Smooth muscle cell of the pulmonary artery (primary cell): ENCODE measurements at places on chromosomes 7 and 10. TPM values are rescaled to one million over a fixed set of nuclear protein-coding genes. Genes with fewer than 3 reads are reported as not detected.

TMEM72 gene
- total RNA-seq, result not detected in 2 replicates

UNC5B gene
- 38.6 and 84.2 TPM in 2 replicates for total RNA-seq

CRHR2 gene
- total RNA-seq, result not detected in 2 replicates

GPR26 gene
- not detected in 2 replicates for total RNA-seq

ECHDC3 gene
- 2.1 and 4.4 TPM in 2 replicates for total RNA-seq

DPYSL4 gene
- total RNA-seq, result 17.9 and 52.0 TPM in 2 replicates

ADARB2 gene
- total RNA-seq, result not detected in 2 replicates

FAM200A gene
- 5.5 and 7.3 TPM in 2 replicates for total RNA-seq

AGMO gene
- total RNA-seq, result 0.10 and 5.5 TPM in 2 replicates

OR2A12 gene
- total RNA-seq, result not detected in 2 replicates

TMEM236 gene
- total RNA-seq, result under 0.01 and 0.07 TPM in 2 replicates

PGAM2 gene
- total RNA-seq, result 0.52 and 3.3 TPM in 2 replicates

GNG11 gene
- total RNA-seq, result 8.5 and 28.0 TPM in 2 replicates

GNGT1 gene
- total RNA-seq, result not detected in 2 replicates

PKD1L1 gene
- 0.07 TPM in 2 replicates for total RNA-seq

LIPJ gene
- total RNA-seq, result not detected in 2 replicates

SFXN4 gene
- 8.5 and 10.8 TPM in 2 replicates for total RNA-seq

NME8 gene
- not detected in 2 replicates for total RNA-seq

SRRM3 gene
- total RNA-seq, result 0.03 and 0.26 TPM in 2 replicates

CCDC126 gene
- total RNA-seq, result 8.3 and 8.7 TPM in 2 replicates

HABP2 gene
- not detected in 2 replicates for total RNA-seq

IDI1 gene
- 61.5 and 62.4 TPM in 2 replicates for total RNA-seq

HOXA13 gene
- total RNA-seq, result not detected in 2 replicates

NEBL gene
- 0.65 TPM in 1 of 2 replicates, not detected in the other for total RNA-seq

PKD2L1 gene
- total RNA-seq, result not detected in 2 replicates

PRLHR gene
- not detected in 2 replicates for total RNA-seq

AGR2 gene
- total RNA-seq, result not detected in 2 replicates

FKBP6 gene
- total RNA-seq, result not detected in 2 replicates

RTKN2 gene
- 2.9 and 3.3 TPM in 2 replicates for total RNA-seq

MYOF gene
- 484 and 499 TPM in 2 replicates for total RNA-seq

LBX1 gene
- total RNA-seq, result not detected in 2 replicates

C10orf95 gene
- not detected in 2 replicates for total RNA-seq

MYO3A gene
- total RNA-seq, result not detected in 2 replicates

TMEM273 gene
- 0.13 and 0.33 TPM in 2 replicates for total RNA-seq

SMKR1 gene
- 0.20 TPM in 1 of 2 replicates, not detected in the other for total RNA-seq

TMEM176A gene
- not detected in 2 replicates for total RNA-seq

GDI2 gene
- total RNA-seq, result 336 and 343 TPM in 2 replicates

GPR15LG gene
- total RNA-seq, result not detected in 2 replicates

VWA2 gene
- total RNA-seq, result not detected in 2 replicates

NET1 gene
- total RNA-seq, result 21.6 and 21.9 TPM in 2 replicates

STRIP2 gene
- 2.2 and 20.9 TPM in 2 replicates for total RNA-seq

GOLGA7B gene
- under 0.01 and 0.03 TPM in 2 replicates for total RNA-seq

CYP2C19 gene
- not detected in 2 replicates for total RNA-seq

PON1 gene
- total RNA-seq, result not detected in 2 replicates

SPDYE9 gene
- not detected in 2 replicates for total RNA-seq

HSPA12A gene
- total RNA-seq, result 7.2 and 25.8 TPM in 2 replicates

SFTPA2 gene
- not detected in 2 replicates for total RNA-seq

EGFR gene
- total RNA-seq, result 47.8 and 64.3 TPM in 2 replicates

SHH gene
- total RNA-seq, result not detected in 2 replicates

ZFAND4 gene
- total RNA-seq, result 4.1 and 5.7 TPM in 2 replicates

DENND2A gene
- total RNA-seq, result 4.8 and 7.9 TPM in 2 replicates

HECW1 gene
- total RNA-seq, result 0.26 and 0.33 TPM in 2 replicates
